ENCODE measurements at places on chromosomes 7 and 10.

- no peak for DNase-seq
These were observed 612.9 kb upstream of the IGFBP3 start for GRCh38 chr7:46533946-46534345.

GRCh38 chr10:8416760-8417159 lies 362.3 kb downstream of the GATA3 start:
- DNase-seq: no peak

GRCh38 chr7:135761751-135762488 lies 13.3 kb upstream of the FAM180A start:
- DNase-seq: peak; percentile 91

- DNase-seq: no peak
These were observed 19.9 kb downstream of the STMP1 start for GRCh38 chr7:135682191-135682590.

GRCh38 chr7:37999673-38000072 lies 79.2 kb downstream of the EPDR1 start:
- DNase-seq: no peak

DNA sequence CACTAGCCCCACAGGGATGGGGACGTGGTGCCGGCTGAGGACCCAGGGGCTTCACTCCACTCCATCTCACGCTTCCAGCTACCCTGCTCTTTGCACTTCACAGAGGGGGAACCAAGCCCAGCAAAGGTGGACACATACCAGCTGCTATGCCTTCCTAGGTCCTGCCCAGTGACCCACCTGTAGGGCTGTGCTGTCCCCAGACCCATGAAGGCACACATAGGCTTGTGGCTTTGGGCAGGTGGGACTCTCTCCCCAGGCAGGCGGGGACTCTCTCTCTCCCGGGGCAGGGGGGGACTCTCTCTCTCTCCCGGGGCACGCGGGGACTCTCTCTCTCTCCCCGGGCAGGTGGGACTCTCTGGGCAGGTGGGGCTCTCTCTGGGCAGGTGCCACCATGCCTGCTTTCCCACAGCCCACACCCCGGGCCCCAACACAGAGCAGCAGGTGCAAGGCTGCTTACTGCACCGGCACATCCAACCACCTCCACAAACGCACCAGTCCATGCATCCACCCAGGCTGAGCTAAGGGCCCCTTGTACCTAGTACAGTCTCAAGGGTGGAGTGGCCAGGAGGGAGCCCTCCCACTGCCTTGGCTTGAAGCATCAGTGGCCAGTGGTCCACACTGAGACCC lies 13.8 kb upstream of the GPR146 start:
- DNase-seq: no peak

- no peak for DNase-seq
These were observed 242.4 kb downstream of the KIAA1217 start for GRCh38 chr10:24451325-24451820.

DNA sequence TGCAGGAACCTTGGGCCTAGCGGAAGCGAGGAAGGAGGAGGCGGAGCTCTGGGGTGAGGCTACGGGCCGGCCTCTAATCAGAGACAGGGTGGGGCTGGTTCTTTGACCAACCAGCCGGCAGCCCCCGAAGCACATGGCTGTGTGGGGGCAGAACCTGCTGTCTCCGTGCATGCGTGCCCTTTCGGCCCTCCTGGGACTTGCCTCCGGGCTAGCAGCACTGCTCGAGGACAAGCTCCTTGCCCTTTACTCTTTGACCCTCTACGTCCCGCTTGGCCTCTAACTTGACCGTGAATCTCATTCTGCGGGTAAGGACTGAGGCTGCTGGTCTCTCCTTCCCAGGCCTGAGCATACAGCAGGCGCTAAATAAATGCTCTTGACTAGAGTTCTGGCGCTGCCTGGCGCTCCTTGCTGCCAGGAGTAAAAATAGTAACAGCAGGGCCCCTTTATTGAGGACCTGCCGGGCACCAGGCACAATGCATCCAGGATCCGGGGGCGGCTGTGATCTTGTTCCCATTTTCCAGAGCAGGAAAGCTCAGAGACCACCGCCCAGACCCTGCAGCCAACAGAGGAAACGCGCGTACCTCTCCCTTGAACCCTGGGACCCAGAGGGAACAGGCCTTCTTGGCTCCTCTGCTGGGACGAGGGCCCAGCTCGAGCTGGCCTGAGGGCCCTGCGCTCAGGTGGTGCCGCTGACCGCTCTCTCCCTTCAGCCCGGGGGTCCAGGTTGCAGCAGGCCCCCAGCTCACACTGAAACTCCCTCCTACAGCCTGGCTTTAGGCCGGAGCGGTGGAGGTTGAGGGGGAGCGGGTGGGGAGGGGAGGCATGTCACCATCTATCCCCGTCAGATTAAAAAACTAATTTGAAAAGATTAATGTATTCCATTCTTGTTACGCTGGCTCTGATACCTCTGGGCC lies 2.7 kb upstream of the COMTD1 start:
- no peak for DNase-seq

DNA sequence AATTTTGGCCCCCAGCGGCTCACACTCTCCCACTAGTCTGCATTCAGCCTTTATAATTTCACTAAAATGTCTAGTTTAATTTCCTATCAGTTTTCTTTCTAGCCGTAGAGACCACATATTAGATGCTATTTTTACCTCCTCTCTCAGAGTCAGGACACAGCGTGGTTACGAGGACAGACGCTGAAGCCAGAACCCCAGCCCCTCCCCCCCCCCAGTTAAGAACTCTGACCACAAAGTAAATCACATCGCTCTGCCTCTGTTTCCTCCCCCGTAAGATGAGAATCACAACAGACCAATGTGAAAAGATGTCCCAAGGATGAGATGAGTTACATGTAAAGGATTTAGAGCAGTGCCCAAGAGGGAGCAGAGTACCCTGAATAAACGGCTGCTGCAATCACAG lies 11.1 kb upstream of the TARP start:
- no peak for DNase-seq

- DNase-seq: peak; percentile 32
These were observed 68.6 kb downstream of the JAZF1 start for GRCh38 chr7:28112012-28112411.

DNA sequence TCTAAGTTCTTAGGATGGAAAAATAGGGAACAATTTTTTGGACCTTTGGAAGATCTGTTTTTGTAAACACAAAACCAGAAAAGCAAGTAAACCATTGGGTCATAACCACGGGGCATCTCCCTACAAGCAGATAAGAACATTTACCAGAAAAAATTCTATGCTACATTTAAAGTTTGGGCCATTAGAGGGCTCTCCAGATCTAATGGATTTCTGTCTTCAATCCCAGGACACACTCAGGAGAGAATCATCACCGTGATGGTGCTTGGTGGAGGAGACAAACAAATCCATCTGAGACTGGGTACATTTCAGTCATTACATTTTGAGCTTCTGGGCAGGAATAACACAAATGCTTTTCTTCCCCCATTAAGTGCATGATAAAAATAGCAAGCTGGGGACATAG lies 178.4 kb upstream of the TARP start:
- DNase-seq: peak; percentile 44

DNA sequence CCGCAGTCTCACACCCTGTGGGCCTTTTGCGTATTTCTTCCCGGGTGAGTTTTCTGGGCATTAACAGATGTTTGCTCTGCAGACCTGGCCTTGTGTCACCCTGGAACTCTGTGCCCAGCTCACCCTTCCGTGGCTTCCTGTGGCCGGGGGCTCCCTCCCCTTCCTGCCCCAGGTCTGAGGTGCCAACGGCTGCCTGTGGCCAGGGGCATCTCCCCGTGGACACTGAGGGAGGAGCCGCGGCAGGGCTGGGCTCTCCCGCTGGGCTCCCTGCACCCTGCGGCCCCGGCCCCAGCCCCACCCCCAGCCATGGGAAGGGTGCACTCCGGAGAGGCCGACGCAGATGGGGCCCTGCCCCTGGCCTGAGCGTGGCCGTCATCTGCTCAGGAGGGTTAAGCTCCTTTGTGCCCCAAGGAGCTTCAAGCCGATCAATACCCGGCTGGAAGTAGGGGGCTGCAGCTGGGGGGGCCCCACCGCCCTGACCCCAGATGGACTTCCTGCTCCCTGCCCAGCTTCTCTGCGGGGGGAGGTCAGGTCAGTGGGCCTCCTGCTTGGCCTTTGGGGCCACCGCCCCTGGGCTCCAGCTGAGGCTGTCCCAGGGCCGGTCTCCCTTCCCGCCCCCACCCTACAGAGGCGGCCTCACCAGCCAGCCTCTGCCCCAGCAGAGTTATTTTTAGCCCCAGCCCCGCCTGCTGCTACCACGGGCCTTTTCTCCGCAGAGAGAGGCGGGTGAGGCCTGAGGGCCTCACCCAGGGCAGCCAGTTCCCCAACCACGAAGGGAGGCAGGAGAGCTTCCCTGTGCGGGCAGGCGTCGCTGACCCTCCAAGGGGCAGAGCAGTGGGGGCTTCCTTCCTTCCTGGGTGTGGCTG lies 24.2 kb downstream of the PWWP2B start:
- DNase-seq: peak; percentile 76

DNA sequence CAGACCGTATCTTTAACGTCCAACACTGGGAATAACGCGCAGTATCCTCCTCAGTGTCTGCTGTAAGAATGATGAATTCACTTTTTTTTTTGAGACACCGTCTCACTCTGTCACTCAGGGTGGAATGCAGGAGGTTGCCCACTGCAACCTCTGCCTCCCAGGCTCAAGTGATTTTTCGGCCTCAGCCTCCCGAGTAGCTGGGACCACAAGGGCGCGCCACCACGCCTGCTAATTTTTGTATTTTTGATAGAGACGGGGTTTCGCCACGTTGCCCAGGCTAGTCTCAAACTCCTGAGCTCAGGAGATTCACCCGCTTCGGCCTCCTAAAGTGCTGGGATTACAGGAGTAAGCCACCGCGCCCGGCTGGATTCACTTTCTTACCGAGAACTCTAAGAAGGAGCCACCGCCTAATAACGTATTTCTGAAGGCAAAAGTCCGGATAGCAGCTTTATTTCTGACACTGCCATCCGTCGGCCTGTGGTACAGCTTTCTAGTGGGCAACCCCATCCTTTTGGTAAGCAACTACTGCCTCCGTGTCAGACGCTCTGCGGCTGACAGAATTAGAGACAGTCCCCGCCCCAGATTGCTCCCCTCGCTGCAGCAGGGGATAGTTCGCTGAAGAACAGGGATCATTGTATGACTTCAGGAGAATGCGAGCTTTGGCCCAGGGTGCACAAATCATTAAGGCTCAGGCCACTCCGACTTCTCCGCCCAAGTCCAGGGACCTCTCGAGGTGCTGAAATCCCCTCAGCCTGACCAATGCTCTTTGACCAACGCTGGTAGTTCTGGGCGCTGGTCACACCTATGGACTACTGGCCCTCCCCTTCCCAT lies 662 bp downstream of the POLR3A start:
- peak; percentile 64 for DNase-seq

DNA sequence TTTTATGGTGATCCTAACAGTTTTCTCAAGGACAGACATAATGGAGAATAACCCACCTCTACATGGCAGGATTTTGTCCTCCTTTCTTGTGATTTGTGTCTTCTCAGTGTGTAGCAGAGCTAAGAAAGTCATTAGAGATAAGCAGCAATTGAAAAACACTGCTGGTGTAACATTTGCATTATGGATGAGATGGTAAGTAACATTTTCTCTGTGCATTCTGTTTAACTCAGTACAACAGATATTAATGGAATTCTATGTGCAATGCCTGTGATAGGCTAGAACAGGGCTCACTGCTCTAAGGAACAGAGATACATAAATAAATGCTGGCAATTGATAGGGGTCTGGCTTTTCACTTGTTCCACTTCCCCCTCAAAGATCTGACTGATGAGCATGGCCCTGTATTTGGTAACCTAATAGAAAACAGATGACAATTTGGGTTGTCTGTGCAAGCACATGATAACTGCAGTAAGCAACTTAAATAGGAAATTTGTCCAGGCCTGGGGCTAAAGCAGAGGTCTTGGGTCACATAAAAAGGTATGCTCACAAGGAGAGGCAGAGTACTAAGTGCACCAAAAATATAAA lies 560.3 kb upstream of the POM121L12 start:
- no peak for DNase-seq

GRCh38 chr10:110775020-110775375 lies 96.7 kb upstream of the PDCD4 start:
- no peak for DNase-seq

- DNase-seq: peak; percentile 83
These were observed 27.9 kb downstream of the MYPN start for GRCh38 chr10:68137171-68137570.

DNA sequence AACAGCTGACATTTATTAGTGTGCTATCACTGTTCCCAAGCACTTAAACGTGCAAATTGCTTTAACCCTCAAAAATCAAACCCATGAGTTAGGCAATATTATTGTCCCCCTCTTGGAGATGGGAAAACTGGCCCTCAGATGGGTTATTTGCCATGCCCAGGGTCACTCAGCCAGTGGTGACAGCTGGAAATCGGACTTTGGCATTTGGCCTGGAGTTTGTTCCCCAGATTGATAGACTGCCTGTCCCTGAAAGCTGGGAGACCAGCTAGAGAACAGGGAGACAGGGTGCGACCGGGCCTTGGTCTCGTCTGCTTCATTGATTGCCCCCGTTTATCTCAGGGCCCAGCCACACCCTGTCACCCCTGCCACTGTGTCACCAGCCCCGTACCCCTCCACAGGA lies 366.3 kb upstream of the GALNT17 start:
- DNase-seq: no peak

- no peak for DNase-seq
These were observed 81.3 kb downstream of the C10orf105 start for GRCh38 chr10:71638064-71638821.

DNA sequence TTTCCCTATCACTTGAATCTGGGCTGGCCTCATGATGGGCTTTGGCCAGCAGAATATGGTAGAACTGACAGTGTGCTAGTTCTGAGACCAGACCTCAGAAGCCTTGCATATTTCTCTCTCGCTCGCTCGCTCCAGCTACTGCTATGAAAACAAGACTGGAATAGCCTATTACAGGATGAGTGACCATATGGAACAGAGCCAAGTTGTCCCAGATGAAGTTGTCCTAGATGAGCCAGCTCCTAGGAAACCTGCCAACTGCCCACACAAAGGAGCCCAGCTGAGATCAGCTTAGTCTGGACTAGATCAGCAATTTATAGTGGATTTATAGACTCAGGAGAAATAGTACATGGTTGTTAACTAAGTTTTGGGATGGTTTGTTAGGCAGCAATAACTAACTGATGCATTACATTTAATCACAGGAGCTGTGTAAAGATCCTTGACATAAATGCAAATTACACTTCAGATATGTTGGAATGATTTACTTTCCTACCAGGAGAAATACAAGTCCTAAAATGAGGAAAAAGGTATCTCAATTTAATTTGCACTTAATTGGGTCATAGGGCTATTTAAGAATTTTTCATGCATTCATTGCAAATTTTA lies 6.8 kb upstream of the HECW1 start:
- peak; percentile 57 for DNase-seq

- no peak for DNase-seq
These were observed 23.2 kb upstream of the PRKAR1B start for GRCh38 chr7:750111-750905.

- no peak for DNase-seq
These were observed 33.9 kb downstream of the ANXA8 start for GRCh38 chr10:47449979-47450378.
